NCI-H524 treated with DMSO at 0.1 percent for 48 hours (cell line): ENCODE measurements at places on chromosomes 7 and 10.

- DNase-seq = no peak
These were observed 622 bp upstream of the COL1A2 start for GRCh38 chr7:94394109-94394436.

DNA sequence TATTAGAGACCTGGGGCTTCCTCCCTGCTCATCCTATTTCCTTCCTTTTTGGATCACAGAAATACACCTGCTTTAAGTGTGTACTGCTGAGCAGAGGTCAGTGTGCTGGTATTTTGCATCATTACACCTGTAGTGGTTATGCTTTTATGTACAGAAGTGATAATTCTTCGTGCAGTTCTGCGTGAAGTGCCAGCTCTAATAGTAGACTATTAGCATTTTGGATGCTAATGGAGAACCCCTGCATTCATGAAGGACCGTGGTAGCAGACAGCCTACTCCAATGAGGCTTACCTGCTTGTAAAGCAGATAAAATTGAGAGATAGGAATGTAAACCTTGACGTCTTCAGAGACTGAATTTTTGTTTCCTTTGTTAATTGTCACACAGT lies 114.3 kb downstream of the CDK14 start:
- no peak for DNase-seq

DNA sequence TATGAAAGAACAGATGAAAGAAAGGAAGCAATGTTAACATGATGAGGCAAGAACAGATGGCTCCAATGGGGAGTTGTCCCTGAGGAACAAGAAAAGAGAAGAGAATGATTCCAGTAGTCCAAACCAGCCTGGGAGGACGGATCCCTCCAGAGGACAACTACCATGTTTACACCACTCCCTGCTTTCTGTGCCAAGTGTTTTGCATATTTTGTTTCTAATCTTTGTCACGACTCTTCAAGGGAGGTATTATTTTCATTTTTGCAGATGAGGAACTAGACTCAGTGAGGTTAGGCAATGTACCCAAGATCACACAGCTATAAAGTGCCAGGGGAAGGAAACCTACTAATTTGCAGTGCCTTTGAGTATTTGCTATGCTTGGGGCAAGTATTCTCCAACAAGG lies 116.2 kb downstream of the PARP12 start:
- DNase-seq = no peak

DNA sequence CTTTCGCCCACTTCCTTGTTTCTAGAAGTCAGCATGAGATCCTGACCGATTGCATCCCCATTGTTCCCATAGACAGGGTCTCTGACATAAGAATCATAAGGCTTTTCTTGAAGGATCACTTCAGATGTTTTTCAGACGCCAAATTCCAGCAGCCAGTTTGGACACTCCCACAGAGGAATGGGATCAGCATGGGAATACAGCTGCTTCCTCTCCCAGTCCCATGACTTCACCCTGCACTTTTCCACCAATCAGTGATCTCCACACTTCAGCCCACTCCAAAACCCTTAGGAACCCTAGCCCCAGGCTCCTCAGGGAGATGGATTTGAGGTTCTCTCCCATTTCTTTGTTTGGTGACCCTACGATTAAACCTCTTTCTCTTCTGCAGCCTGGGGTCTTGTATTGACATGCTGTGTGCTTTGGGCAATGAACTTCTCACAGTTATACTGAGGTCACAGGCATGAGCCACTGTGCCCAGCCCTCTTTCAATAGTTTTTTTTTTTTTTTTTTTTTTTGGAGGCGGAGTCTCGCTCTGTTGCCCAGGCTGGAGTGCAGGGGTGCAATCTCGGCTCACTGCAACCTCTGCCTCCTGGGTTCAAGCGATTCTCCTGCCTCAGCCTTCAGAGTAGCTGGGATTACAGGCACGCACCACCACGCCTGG lies 52.8 kb upstream of the CHST3 start:
- DNase-seq = no peak

GRCh38 chr7:151110941-151111645 lies 24.8 kb downstream of the AGAP3 start:
- DNase-seq = no peak

DNA sequence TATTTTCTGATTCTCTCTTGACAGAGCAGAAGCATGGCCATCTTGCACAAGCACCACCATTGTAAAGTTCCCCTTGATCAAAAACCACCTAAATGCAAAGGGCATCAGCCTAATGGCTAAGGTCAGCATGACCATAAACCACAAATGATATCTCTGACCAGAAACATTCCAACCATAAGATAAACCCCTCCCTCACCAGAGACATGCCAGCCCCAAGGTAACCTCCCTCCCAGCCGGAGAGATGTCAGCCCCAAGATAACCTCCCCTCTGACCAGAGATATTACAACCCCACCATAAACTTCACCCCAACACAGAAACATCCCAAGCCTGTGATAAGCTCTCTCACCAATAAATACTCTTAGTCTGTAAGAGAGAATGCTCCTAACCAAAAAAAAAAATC lies 72.1 kb upstream of the CDK1 start:
- no peak for DNase-seq

DNA sequence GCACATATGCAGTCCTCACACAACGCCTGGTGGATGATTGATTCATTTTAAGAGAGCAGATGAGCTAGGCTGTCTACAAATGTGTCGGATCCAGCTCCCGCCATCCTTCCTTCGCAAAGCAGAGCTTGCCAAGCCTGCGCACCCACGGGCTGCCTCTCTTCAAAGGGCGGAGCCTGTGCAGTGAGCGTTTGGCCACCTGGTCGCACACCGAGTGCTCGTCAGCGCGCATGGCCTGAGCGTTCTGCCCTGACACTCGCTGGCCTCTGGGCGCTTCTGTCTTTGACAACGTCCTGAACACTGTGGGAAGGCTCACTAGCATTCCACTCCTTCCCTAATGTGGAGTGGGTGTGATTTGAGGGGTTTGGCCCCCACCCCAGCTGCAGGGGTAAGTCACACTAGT lies 47.1 kb upstream of the TMEM72 start:
- DNase-seq = no peak

- DNase-seq = no peak
These were observed 30.0 kb downstream of the GTF2IRD1 start for GRCh38 chr7:74483402-74484336.

- DNase-seq = no peak
These were observed 19.4 kb upstream of the TPST1 start for GRCh38 chr7:66185680-66186187.

DNA sequence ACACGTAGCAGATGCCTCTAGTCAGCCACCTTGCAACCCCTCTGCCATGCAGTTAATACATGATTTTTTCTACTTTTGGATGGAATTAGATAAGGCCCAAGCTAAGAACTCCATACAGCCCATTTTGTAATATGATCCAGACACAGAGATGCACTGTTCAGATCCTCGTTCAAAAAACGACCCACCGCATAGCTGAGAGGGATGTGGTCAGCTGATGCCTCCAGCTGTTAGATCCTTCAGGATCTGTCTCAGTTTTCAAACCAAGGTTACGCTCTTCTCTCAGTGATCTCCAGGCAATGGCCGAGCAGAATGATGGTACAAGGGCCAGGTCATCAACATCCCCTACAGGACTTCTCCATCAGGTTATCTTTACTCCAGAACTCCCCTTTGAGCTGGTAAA lies 881.7 kb upstream of the C7orf33 start:
- no peak for DNase-seq

- no peak for DNase-seq
These were observed 624 bp upstream of the ZNF783 start for GRCh38 chr7:149261316-149261828.

DNA sequence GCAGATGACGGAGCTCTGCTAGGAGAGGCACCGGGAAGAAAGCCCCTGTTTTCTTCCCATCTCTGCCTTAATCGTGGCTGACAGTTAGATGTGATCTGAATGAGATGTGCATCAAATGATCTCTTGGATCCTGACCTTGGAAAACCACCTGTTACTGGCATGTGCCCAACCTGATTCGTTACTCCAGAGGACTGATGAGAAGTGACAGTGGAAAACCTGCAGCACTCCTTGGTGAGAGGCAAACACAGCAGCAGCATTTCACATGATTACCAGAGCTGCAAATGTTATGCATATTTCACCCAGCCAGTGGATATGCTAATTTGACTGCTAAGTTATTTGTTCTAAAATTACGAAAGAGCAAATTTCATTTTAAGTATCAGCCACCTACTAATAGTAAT lies 95.3 kb downstream of the PTPRN2 start:
- DNase-seq = no peak

DNA sequence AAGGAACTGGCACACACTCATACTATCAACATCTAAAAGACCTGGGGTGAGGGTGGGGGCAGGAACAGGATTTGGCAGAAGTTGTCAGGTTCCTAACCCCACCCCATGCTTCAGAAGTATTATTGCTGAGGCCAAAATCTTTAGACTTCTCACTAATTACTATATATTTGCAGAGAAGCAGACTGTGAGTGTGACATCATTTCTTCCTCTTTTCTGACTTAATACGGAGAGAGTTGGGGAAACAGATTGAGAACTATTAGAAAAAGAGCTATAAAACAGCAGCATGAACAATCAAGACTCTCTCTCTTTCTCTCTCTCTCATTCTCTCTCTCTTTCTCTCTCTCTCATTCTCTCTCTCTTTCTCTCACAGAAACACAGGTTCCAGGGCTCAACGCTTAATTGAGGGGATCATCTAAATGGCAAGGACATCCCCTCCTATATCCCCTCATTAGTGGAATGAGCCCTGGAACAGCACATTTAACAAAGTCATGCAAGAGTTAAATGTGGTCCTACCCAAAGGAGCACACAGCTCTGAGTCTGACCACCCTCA lies 94.8 kb downstream of the KCNMA1 start:
- no peak for DNase-seq

GRCh38 chr7:103729026-103729425 lies 260.4 kb downstream of the RELN start:
- DNase-seq = no peak

- DNase-seq = no peak
These were observed 6.3 kb downstream of the ATG9B start for GRCh38 chr7:151017953-151018420.

DNA sequence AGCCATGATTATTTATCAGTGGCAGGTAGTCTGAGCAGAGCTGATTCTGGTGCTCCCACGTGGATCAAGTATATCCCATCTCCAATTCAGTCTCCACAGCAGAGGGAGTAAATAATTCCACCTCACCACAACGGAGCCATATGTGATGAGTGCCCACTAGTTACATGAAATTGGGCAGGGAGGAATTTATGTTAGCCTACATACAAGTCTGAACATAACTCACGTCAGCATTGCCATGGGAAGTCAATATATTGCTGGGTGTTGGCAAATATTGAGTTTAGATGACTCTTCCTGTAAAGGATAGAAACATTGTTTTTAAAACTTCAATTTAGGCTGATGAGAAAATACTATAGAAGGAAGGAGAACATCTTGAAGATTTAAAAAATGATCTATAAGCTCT lies 269.0 kb upstream of the BMPER start:
- DNase-seq = no peak

DNA sequence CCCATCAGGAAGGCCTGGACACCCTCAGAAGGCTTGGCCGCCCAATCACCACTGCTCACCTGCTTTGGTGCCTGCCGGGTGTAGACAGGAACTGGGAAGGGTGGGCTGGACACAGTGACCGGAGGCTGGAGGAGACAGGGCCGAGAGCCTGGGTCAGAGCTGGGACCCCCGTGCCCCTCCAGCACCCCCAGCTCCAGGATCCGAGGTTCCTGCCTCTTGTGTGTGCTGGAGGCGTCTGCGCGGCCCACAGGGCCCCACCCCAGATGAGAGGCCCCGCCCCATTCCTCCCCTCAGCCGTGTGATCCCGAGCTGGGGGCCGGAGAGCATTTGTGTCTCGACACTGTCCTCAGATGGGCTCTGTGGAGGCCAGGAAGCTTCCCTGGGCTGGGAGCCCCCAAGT lies 9.4 kb downstream of the ADAM8 start:
- DNase-seq = no peak
